ENCODE measurements at places on chromosomes 2 and 18.

- DNase-seq: no peak
These were observed 52.2 kb downstream of the EIF5B start for GRCh38 chr2:99389371-99389770.

DNA sequence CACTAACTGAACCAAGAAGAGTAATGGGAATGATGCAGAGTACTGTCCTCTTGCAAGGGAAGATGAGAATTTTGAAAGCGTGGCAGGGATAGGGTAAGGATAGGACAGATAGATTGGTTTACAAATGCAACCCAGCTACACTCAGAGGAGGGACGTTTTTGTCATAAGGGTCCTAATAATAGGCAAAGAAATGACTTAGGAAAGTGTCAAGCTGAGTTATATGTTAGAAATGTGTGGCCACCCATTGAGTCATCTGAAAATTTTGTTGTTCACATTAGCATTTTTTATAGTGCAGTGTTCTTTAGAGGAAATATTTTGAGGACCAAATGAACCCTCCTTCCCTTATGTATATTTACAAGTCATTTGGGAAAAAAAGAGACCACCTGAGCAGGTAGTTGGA lies 137.5 kb downstream of the PHLPP1 start:
- DNase-seq: no peak

GRCh38 chr18:25314838-25315190 lies 37.2 kb downstream of the ZNF521 start:
- no peak for DNase-seq

DNA sequence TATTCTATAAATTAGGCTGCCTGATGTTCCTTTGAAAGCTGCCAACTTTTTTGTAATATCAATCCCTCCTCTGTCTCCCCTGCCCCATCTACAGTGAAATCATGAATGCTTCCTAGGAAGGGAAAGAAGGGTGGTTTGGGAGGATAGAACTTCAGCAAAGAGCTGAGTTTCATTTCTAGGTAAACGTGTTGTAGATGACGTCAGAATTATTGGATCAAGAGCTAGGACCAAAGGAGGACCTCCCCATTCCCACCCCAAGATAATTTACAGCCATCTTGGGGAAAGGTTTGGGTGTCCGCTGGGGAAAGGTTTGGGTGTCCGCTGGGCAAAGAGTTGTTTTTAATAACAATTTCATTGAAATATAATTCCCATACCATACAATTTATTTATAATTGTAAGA lies 11.2 kb upstream of the ANKRD53 start:
- DNase-seq: no peak
